ENCODE measurements at places on chromosomes 1 and 21. TPM values are rescaled to one million over a fixed set of nuclear protein-coding genes. Genes with fewer than 3 reads are reported as not detected.

The HMGCS2 gene
- not detected for total RNA-seq

The CRNN gene
- not detected for total RNA-seq

The RHD gene
- total RNA-seq: 0.20 TPM

The CADM3 gene
- total RNA-seq: under 0.01 TPM

The RORC gene
- total RNA-seq: not detected

The OR2L2 gene
- total RNA-seq: not detected

The SLC30A7 gene
- 22.0 TPM for total RNA-seq

The RXRG gene
- not detected for total RNA-seq

The PRKCZ gene
- total RNA-seq: 29.8 TPM

The MYBPH gene
- total RNA-seq: not detected

The FCRL1 gene
- not detected for total RNA-seq

The CAMK2N1 gene
- 0.87 TPM for total RNA-seq

The ERICH3 gene
- total RNA-seq: not detected
